Epithelial cell of proximal tubule (primary cell): ENCODE measurements at places on chromosomes 7 and 10.

DNA sequence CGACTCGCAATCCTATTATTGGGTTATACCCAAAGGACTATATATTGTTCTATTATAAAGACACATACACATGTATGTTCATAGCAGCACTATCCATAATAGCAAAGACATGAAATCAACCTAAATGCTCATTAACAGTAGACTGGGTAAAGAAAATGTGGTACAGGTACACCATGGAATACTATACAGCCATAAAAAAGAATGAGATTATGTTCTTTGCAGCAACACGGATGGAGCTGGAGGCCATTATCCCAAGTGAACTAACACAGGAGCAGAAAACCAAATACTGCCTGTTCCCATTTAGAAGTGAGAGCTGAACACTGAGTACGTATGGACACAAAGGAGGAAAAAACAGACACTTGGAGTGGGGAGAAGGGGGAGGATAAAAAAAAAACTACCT lies 536.8 kb upstream of the DPP6 start:
- DNase-seq, result no peak

GRCh38 chr7:102322202-102322715 lies 34.0 kb downstream of the SPDYE6 start:
- no peak for DNase-seq

DNA sequence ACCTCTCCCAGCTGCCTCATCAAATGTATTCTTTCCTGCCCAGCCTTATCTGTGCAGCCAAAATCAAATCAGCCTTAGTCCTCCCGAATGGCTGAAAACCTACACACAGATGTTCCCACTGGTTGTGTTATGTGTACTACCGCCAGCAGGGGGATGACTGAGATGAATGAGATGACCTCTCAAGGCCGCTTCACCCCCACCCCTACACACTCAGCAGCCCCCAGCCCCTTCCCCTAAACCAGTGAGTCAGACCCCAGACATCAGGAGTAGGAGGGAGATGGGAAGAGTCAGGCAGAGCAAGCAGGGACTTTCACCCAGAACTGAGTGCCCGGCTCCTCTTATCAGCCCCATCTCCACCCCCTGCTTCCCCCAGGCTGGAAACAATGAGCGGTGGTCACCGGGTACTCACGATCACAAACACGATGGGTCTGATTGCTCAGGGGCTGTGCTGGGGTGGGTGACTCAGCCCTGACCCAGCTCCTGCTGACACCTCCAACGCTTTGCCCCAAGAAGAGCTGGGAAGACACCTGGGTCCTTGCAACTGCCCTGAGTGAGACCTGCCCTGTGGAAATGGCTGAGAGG lies 6.5 kb upstream of the C10orf105 start:
- no peak for DNase-seq

DNA sequence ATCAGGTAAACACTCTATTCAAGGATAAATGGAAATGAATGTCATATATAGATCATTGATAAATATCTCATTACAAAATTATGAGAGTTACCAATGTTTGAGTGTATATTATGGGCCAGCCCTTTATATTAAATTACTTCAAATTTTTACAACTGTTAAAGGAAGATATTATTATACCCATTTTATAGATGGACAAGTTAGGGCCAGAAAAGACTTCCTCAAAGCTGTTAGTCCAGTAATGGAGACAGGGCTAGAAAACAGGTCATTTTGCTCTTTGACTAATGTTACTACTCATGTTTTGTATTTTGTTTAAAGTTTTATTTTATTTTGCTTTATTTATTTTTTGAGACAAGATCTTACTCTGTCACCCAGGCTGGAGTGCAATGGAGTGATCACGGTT lies 101.6 kb downstream of the CFTR start:
- DNase-seq, result no peak

- DNase-seq, result no peak
Measured at GRCh38 chr10:110502851-110503301, 5.2 kb downstream of the DUSP5 start.

- no peak for DNase-seq
Measured at GRCh38 chr7:19143881-19144574, 1.2 kb downstream of the FERD3L start.

DNA sequence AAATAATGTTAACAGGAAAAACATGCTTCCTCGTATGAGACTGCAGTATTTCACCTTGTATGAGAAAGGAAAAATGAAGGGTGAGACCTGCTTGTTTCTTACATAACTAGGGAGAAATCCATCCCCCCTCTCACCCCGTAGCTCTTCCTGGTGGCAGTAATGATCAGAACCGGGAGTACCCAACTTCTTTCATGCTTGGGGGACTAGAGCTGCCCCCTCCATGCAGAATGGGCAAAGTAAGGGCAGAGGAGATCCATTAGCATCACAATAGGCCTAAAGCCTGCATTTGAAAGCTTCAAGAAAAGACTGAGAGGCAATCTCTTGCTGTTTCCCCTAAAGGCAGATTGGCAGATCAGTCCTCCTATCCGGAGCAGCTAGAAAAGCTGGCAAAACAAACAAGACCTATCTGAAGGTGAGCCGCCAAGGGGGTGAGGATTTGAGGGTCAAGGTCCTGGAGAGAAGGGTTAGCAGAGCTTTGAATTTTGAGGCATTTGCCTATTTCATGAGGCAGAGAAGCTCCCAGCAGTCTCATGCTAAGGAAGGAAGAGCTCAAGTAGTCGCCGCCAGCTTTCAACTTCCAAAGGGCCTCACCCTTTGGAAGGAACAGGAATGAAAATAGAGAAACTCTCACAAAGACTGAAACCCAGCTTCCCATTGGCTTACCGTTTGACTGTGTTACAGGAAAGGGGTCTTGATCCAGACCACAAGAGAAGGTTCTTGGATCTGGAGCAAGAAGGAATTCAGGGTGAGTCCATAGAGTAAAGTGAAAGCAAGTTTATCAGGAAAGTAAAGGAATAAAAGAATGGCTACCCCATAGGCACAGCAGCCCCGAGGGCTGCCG lies 36.2 kb downstream of the BAG3 start:
- DNase-seq, result no peak

- no peak for DNase-seq
Measured at GRCh38 chr10:33798754-33799153, 464.3 kb upstream of the NRP1 start.

- DNase-seq, result no peak
Measured at GRCh38 chr10:126242397-126243260, 145.6 kb downstream of the ADAM12 start.

- no peak for DNase-seq
Measured at GRCh38 chr7:148481971-148482626, 108.5 kb upstream of the C7orf33 start.

DNA sequence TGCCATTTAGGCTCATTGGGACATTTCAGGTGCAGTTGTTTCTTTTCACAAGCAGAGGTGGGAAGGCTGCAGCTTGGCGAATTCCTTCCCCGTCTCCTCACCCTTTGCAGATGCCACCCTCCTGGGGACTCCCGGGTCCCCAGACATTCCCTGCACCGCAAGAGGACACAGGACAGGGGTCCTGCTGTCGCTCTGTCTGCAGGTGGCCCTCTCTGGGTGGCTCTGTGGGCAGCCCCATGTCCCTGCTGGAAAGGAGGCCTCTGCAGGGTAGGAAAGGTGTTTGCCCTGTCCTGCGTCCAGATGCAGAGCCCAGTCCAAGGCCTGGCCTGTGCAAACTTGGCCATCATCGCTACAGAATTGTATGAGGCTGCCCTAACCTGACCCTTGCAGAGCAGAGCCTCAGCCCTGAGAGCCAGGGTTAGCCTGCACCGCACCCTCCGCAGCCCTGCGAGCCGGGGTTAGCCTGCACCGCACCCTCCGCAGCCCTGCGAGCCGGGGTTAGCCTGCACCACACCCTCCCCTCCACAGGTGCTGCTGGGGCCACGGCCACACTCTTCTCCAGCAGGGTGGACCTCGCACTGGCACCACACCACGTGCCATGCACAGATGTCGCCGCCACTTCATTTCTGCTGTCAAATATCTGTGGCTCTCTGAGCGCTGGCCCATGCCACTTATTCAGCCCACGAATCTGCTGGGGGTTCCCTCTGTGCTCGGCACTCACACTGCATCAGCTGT lies 61.0 kb downstream of the CFAP46 start:
- no peak for DNase-seq

DNA sequence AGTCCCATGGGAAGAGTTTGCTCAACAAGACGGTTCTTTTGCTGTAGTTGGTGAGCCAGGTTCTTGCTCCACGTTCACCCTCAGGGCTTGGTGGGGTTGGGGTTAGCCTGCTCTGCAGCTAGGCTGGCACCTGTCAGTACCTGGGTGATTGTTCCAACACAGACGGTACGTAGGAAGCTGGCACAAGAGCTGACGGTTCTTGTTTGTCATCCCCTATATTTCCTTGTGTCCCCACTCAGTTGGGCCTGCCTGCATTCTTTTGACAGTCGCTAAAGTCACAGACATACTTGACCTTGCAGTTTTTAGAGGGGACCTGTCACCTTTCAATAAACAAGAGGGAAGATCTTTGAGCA lies 40.2 kb upstream of the SYPL1 start:
- DNase-seq, result no peak

DNA sequence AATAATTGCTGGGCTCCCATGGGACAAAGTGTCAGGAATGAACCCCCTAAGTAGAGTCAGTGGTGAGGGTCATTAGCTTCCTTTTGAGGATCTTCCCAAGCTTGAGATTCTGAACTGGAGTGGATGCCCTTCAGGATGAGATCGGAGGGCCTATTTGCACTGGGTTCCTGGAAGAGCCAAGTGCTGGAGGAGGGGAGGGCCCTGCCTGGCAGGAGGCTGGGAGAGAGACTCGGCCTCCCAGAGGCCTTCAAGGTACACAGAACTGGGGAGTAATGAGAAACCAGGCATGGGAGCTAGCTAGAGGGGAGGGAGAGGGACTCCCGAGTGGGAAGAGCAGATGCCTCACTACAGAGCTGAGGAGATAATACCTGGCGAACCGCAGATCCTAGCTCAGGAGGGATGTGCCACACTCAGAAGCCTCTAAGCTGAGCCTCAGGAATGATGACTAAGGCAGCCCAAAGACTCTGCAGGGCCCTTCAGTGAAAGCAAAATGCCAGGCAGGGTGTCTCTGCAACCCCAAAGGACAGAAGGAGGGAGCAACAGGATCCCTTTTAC lies 9.4 kb downstream of the PDAP1 start:
- no peak for DNase-seq

DNA sequence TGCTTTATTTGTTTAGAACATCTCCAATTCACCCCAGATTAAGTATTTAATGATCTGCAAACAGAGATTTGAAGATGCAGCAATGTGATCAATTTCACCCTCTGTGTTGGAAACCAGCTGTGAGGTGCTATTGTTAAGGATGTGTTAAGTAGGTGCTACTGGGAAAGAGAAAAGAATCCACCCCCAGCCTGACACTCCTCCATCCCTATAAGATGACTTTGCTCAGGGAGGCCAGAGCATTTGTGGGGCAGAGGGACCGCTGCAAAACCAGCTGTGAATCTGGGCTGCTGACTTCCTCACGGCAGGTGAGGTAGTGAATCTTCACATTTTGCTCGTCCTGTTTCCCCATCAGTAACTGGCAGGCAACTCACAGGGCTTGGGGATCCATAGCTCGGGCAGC lies 297.5 kb downstream of the GFRA1 start:
- DNase-seq, result no peak

GRCh38 chr7:110975486-110975885 lies 115.4 kb upstream of the LRRN3 start:
- no peak for DNase-seq

GRCh38 chr7:105958012-105958411 lies 5.1 kb upstream of the CDHR3 start:
- DNase-seq, result no peak

DNA sequence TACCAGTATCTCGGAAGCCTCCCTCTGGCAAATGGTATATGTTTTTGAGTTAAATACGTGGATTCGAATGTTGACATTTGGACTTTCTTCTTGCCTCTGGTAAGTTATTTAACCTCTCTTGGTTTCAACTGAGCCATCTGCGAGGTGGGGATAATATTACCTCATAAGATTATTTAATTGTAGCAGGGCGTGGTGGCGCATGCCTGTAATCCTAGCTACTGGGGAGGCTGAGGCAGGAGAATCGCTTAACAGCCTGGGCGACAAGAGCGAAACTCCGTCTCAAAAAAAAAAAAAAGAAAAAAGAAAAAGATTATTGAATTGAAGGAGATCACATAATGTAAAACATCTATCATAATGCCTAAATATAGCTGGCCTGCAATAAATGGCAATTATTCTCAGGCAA lies 396 bp upstream of the TAF5 start:
- DNase-seq, result no peak

DNA sequence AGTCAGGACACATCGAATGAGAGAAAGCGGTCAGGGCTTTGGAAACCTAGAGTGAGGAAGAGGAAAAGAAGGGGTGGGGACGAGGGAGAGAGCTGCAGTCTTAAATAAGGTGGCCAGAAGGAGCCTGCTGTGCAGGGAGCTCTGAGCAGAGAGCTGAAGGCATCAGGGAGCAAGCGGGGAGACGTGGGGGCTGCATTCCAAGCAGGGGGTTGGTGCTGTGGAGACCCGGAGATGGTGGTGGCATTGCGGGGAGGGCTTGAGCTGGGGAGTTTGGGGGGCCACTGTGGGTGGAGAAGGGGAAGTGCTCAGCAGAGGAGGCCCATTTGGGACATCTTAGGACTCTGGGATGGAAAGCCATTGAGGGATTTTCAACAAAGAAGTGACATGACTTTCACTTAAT lies 38.7 kb upstream of the ZNF32 start:
- no peak for DNase-seq

DNA sequence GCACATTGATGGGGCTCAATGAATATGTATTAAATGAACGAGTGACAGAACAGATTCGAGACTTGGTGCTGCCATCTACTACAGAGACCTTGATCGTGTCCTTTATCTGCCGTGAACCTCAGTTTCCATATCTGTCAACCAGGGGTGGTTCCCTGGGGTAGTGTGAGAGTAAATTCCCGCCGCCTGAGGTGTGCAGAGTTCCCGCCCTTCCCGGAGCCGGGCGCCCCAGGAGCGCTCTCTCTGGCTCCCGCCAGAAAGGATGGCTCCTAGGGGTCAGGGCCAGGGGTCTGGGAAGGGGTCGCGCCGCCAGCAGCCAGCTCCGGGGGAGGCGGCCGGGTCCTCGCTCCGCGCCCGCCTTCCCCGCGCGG lies 333 bp upstream of the PLCE1 start:
- no peak for DNase-seq

- DNase-seq, result no peak
Measured at GRCh38 chr10:44640429-44640828, 255.5 kb upstream of the CXCL12 start.

DNA sequence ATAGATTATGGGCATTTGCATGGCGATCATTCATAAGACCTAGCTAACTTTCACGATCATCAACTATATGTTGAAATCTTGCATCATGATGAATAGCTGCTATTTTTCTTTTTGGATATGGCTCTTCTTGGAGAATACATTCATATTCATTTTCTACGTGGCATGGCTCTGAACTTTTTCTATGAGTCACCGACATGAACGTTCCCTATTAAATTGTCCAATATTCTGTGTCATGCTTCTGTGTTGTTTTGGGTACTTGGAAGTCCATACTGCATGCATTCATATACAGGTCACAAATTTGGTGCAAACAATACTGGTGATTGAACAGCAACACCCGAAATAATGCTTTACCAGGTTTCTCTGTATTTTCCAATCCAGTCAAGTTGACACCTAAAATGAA lies 37.9 kb upstream of the ANKRD1 start:
- DNase-seq, result no peak

- DNase-seq, result no peak
Measured at GRCh38 chr10:100816671-100817070, 71.3 kb downstream of the PAX2 start.
